ENCODE measurements at places on chromosomes 1 and 21.
A peak's percentile ranks its signal among the peaks of the same experiment; 100 is the strongest.

DNA sequence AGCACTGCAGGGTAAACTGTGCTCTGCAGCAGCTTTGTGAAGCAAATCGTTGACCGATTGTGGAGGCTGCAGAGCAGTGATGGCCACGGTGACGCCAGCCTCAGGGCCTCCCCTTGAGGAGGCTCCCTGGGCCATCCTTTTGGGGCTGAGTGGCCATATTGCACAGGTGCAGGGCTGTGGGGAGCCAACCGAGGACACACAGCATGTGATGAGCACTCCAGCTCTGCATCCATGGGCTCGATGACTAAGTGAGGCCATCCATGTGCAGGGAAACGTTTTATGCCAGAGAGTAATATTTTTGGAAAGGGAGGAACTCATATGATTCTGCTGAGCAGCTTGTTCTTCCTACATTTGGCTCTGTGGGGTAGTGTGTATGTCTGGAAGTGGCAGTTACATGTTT lies 24.6 kb downstream of the KCNK1 start:
- no peak for DNase-seq

DNA sequence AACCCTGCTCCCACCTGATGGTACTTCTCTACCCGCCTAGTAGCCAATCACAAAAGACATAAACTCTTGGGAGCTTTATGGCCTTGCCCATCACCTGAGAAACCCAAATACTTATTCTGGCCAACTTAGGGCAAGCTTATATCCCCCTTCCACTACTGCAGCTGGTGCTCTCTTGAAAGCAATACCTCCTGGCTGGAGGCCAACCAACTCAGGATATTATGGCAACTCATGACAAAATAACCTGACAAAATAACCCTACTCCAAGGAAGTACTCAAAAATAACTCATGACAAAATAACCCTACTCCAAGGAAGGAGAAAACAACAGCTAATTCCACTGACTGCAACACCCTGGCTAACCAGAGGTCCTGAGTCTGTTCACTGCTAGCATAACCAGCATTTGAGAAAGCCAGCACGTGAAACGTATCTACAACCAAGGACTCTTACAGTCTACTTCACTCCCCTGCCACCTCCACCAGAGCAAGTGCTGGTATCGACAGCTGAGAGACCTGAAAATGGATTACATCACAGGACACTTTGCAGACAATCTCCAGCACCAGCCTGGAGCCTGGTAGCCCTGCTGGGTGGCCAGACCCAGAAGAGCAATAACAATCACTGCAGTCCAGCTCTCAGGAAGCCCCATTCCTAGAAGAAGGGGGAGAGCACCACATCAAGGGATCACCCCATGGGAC lies 179.9 kb downstream of the COL24A1 start:
- DNase-seq = no peak

DNA sequence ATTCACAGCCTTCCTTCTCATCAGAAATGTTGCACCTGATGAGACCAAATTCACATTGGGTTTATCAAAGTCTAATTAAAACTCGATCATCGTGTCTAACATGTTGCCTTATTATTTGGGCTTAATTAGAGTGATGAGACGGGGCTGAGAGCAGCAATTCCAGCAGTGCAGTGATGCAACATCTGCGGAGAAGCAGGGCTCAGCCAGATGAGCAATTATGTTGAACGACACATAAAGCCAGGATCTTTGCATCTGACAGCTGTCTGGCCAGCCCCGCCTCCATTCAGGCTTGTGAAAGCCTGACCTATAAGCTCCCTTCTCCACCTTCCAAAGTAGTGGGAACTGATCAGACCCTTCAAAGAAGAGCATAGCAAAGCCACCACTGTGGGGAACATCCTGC lies 109.8 kb downstream of the C1orf94 start:
- DNase-seq = no peak

DNA sequence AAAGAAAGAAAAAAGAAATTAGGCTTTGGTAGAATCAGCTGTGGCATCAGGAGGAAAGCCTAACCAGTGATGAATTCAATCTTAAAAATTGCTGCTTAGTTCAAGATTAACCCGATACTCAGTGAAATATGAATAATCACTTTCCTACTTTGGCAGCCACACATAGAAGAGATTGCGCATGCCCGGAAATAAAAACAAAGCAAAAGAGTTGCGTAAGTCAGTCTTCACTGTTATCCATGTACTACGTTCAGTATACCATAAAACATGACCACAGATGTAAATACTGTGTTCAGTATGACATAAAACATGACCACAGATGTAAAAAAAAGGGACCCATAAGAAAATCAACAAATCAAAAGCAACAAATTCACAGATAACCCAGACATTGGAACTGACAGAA lies 19.2 kb downstream of the CD1D start:
- no peak for DNase-seq

DNA sequence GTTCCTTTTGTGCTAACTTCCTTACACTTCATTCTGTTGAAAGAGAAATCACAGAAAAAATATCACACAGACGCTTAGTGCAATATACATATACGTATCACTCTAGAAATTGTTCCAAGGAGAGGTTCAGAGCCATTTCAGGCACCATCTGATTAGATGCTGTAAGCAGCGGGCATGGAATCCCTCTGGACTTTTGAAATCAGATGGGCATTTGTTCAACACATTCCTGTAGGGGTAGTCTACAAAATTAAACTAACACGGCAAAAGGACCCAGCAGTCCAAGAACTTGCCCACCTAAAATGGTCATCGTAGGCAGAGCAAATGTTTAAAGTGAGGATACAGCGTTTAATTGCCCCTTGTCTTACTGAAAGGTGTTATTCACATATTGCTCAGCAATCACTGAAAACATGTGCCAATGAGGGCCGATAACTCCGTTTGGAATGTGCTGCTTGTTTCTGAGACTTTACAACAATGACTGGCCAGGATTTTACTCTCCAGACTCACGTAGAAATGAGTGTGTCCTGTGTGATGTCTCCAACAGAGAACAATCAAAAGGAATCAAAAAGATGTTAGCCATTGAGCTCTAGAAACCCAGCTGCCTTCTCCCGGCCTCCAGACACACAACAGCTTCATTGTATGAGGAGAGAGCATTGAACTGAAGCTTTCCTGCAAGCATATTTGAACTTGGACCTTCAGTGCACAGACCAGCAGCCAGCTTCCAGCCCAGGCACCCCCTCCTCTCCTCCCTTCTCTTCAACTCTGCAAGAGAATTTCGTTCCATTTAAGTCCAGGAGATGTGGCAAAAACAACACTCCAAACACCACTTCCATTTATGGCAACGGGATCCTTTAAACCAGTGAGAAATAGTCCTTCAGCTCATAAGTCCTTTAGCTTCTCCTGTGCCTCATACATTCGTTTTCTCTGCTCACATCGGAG lies 32.1 kb upstream of the ADORA3 start:
- DNase-seq = no peak

- no peak for DNase-seq
These were observed 171.4 kb downstream of the PDE4B start for GRCh38 chr1:65964123-65964522.

- no peak for DNase-seq
These were observed 3.0 kb upstream of the EPHX4 start for GRCh38 chr1:92026806-92027205.

GRCh38 chr1:173429471-173430402 lies 47.4 kb upstream of the PRDX6 start:
- DNase-seq = peak; percentile 63

GRCh38 chr1:26784023-26784871 lies 3.5 kb upstream of the PIGV start:
- no peak for DNase-seq

DNA sequence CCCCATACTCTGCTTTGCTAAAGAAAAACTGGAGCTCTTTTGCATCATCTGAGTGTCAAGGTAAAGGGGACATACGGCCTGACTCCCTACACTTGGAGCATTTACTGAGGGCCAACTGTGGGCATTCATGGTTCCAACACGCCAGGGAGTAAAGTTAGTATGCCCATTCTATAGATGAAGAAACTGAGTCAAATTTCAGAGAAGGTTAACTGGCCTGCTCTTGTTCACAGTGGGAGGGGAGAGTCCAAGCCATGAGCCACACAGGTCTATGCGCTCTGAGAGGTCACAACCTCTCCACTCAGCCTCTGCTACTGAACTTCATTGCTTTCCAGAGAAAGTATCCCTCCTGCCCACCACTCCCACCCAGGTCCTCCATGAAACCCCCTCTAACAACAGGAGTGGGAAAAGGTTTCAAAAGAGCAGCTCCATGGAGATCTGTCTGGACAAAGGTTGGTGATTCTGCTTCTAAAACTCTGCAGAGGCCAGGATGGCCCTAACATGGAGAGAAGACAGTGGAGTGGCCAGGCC lies 6.8 kb upstream of the KCNN3 start:
- DNase-seq = no peak

DNA sequence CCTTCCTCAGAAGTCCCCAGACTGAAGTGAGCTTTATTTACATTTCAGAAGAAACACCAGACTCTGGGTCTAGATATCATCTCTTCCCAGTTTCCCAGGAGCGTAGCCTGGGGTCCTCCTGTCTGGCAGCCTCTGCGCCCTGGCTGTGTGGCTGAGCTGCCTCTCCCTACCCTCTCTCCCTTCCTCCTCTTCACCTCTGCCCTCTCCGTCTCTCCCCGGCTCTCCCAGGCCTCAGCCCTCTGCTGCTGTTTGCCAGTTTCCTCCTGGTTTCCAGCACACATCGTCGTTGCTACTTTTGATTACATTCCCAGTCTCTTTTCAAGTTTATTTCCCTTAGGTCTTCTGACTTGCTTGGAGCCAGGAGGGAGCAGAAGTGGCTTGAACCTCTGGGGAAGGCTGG lies 91.1 kb upstream of the DISP3 start:
- no peak for DNase-seq

- no peak for DNase-seq
These were observed 12.2 kb upstream of the NEK2 start for GRCh38 chr1:211687462-211688215.

DNA sequence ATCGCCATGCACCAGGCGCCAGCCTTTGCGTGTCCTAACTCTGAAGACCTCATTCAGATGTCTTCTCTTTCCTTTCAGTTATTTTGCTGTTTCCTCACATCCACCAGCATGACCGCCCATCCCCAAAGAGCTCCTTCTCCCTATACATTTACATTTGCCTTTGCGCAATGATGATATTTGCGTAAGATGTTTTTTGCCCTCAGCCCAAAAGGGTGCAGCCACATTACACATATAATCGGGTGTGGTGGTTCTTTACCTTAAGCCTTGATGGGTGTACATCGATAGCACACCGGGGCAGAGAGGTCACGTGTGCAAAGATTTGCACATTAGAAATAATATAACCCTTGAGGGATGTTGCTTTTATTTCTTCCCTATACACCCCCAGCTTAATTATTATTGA lies 192.8 kb downstream of the HUNK start:
- DNase-seq = no peak

GRCh38 chr1:12501661-12502060 lies 116.3 kb downstream of the DHRS3 start:
- no peak for DNase-seq

DNA sequence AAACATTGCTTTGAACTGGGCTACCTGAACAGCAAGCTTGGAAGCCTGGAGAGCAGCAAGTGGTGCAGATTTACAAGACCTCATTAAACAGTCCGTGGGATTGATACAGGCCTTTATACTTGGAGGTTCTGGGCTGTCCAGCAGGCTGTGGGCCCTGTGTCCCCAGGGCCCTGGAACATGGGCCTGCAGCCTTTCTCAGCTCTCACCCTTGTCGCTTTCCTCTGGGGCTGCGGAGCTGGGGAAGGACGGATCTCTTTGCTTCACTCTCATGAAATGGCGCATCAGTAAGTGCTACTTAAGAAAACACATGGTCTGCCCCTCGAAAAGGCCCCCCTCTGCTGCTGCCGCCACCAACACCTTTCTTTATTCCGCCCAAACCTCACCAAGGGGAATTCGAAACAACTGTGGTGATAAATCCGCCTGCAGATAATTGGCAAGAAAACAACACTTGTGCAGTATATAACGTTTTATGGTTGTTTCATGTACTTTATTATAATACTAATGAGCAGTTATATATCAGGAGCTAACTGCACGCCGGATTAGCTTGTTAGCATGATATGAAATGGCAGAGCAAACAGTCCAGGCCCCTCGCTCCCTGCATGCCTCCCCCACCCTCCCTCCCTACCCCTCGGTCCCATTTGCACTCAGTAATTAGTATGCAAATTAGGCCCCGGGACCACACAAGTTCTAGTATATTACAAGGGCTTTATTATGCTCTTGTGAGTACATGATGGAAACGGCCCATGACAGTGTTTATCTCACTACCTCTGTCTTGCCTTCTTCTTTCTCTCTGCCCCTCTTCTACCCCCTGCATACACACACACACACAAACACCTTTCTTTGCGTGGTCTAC lies 131.5 kb downstream of the RNF220 start:
- no peak for DNase-seq

DNA sequence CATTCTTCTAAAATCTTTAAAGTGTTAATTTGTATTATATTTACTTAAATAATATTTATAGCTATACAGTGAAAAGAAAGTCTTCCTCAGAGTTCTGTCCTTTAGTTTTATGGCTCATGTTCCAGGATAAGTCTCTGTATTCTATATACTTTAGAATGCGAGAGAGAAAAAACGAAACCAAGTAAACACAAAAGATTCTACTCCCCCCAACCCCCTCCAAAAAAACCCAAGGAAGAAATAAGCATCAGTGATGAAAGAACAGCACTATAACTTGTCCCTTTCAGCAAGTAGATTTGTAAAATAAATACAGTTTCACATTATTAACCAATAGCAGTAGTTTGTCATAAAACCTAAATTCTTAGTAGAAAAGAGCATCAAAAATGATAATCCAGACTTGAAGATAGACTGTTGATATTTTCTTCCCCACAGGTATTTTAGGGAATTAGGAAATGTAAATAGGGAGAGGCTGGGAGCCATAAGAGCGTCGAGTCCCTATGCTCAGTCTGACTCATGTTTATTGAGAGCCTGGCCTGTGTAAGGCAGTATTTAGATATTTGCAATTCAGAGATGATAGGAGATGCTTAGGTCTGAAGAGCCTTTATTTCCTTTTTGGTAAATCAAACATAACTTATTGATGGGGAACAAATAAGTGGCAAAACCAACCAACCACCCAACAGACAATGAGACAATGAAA lies 35.5 kb downstream of the CDC14A start:
- no peak for DNase-seq

GRCh38 chr1:217525773-217526490 lies 105.0 kb downstream of the GPATCH2 start:
- DNase-seq = no peak

GRCh38 chr1:82317671-82318070 lies 516.9 kb downstream of the ADGRL2 start:
- DNase-seq = no peak

DNA sequence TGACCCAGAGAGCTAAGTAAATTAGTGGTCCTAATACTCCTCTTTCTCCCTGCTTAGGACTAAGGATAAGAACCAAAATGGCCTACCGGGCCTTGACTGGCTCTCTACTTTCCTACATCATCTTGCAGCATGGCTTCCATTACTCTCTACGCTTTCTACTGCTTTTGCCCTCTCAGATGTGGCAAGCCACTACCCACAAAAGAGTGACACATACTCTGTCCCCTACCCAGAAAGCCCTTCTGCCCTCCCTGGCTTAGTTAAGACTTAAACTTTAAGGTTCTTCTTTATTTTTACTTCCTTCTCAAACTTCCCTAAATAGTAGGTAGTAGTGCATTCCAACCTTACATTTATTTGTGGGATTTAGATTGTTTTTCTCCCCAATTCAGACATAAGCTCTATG lies 228.1 kb downstream of the TPR start:
- peak; percentile 2 for DNase-seq

- DNase-seq = no peak
These were observed 91.7 kb downstream of the TYW3 start for GRCh38 chr1:74824497-74825107.

- DNase-seq = no peak
These were observed 227.6 kb downstream of the RGS7 start for GRCh38 chr1:241129207-241129960.

Data from activated T-cell treated with anti-CD3 and anti-CD28 coated beads, Interleukin-2, amount 50 U/mL, for 72 hours (primary cell).